Islet precursor cell (in vitro differentiated cells): ENCODE measurements at places on chromosomes 12 and 14.

DNA sequence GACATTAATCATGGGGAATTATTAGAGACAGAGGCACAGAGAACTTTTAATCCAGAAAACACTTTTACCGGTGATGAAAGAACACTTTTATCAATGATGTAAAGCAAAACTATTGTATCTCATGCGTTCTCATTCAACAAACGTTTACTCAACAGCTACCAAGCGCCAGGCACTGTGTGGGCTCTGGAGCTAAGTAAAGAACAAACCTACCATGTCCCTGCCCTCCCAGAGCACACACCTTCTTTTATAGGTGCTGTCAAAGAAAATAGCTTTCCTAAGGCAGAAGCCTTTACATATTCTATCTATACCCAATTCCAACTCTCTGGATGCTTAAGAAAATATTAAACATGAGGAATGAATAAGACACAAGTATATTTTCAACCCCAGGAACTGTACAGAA lies 91.1 kb downstream of the FOXN3 start:
- no peak for DNase-seq

- peak; percentile 60 for DNase-seq
These were observed 110.6 kb upstream of the PRMT8 start for GRCh38 chr12:3380200-3381043.

- no peak for DNase-seq
These were observed 52.3 kb downstream of the MBIP start for GRCh38 chr14:36268121-36268520.

DNA sequence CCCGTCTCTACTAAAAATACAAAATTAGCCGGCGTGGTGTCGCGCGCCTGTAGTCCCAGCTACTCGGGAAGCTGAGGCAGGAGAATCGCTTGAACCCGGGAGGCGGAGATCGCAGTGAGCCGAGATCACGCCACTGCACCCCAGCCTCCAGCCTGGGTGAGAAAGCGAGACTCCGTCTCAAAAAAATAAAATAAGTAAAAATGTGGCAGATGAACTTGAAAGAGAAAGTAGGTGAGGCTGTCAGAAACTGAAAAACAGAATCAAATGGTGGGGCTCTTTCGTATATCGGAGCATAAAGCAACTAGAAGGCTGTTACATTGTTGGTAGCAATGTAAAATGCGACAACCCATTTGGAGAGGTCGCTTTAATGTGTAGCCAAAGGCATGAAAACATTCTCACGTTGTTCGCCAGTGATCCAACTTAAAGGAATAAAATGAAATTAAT lies 767 bp upstream of the CCNT1 start:
- peak; percentile 36 for DNase-seq

DNA sequence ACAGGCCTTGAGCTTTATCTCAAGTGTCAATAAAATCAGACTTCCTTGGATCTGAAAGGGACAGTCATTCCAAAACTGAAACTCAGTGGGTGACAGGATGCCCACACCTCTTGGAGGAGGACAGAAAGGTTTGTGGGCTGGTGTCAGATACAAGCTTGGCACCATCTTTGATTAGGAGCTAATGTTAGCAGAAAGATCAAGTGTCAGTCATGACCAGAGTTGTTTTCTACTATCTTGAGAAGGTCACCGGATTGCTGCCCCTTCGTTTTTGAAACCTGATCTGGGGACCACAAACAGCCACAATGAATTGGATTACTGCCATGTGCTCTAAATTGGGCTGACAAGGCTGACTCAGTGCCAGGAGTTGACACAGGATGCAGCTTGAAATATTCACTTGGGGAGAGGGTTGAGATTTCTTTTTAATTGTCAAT lies 88.3 kb downstream of the OTOGL start:
- DNase-seq: no peak

DNA sequence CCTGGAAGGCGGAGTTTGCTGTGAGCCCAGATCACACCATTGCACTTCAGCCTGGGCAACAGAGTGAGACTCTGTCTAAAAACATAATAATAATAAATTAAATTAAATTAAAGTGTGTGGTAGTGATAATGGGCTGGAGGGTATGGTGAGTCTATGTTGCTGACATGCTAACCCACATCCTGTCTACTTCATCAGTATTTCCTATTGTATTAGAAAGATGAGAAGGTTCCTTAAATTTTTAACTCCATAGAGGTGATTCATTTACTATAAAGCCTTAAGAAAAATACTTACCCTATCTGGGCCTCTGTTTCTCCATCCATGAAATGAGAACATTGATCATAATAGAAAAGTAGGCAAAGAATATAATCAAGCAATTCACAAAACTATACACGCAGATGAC lies 280.5 kb downstream of the FBXL14 start:
- no peak for DNase-seq

DNA sequence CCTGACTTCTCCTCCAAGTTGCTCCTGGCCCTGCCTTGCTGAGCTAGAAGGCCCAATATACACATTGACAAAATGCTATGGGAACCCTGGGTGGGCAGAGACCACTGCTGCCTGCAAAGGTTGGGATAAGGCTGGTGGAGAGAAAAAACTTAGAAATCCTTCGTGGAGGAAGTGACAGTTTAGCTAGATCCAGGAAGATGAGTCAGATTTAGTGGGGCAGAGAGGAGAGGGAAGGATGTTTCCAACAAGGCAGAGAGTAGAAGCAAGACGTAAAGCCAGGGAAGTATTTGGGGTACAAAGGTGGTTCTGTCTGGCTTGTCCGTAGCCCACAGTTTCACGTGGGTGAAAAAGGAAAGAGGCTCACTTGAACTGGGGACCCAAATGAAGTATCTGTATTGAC lies 69.0 kb upstream of the CLMN start:
- DNase-seq: peak; percentile 20

DNA sequence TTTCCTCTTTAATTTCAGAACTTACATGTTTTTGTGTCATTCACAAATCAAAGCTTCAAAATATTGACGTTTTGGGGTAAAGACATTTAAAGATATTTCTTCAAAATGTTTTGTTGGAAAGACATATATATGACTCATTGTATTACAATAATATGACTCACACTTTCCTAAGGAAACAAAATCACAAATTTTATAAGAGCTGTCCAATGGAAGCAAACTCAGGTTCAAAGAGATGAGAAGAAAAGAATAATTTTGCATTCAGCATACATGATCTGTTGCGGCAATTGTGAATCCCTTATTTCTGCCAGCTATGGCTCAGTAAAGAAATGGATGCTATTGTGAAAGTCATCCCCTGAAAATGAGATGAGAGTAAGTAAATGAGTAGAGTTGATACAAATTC lies 82.7 kb downstream of the GRIP1 start:
- DNase-seq: no peak

- DNase-seq: no peak
These were observed 52.0 kb downstream of the NAV3 start for GRCh38 chr12:77882709-77883108.

- no peak for DNase-seq
These were observed 7.7 kb downstream of the DDN start for GRCh38 chr12:48991247-48992050.

GRCh38 chr12:122830517-122831214 lies 4.6 kb upstream of the HIP1R start:
- DNase-seq: peak; percentile 84

GRCh38 chr12:66232263-66232662 lies 43.2 kb downstream of the IRAK3 start:
- no peak for DNase-seq

- no peak for DNase-seq
These were observed 8.2 kb downstream of the AREL1 start for GRCh38 chr14:74704656-74705055.

DNA sequence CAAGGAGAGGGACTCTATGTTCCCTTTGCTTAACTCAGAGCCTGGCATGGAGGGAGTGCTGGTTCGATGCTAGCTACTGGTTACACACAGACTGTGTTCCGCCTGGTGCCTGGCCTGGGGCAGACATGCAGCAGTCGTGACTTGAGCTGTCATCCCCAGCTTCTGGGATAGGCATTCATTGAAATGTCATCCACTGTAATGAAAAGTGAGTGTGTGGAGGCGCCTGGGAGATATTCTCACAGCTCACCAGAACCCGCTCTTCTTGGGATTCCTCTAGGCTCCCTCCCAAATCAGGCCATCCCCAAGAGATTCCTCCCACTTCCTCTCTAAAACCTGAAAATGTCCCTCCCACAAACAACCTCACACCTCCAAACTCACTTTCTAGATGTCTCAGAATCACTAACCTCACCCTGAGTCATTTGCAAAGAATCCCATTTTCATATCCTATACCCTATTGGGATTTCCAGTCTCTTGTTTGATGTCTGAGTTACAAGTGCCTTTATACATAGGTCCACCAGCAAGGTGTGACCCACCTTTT lies 82.8 kb downstream of the CRACR2A start:
- no peak for DNase-seq

- no peak for DNase-seq
These were observed 61.5 kb downstream of the IQSEC3 start for GRCh38 chr12:128079-128478.

DNA sequence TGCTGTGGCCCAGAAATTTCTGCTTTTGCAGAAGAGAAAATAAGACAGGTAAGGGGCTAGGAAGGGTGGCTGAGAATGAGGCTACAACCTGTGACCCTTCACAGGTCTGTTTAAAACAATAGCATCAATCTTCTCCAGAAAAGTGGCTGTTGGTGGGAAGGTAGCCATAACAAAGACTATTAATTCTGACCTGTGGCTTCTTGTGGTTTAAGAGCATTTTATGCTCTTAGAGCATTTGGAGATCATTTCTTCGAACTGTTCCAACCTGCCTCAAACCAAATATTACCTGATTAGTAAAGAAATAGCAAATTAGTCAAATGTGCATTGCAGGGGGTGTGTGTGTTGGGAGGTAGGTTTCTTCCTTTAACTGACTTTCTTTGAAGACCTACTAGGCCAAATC lies 15.2 kb upstream of the TCP11L2 start:
- DNase-seq: peak; percentile 10

- DNase-seq: peak; percentile 83
These were observed 37.3 kb upstream of the ADGRD1 start for GRCh38 chr12:130916241-130916911.

DNA sequence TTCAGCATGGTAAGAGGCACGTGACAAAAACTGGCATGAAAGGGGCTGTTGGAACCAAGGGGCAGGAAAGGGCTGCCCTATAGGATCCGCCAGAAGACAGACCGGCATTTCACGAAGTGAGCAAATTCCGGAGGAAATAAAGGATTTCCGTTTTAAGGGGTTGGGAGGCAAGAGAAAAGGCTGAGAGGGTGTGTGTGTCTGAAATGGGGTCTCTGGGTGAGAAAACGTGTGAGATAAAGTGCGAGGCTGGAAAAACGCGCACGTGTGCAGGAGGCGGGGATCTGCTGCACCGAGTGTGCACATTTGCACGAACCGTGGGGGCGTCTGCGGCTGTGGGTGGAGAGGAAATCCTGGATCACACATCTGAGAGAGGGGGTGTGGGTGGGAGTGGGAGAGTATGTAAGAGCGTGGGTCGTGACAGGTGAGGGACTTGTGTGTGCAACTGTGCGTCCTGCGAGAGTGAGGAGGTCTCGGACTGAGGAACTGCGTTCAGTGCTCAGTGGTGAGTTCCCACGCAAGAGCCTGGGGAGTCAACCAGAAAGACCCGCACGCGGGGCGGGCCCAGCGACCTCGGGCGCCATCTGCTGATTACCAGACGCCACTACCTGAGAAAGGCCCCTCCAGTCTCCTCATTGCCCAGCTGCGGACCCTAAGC lies 37.0 kb upstream of the P2RX7 start:
- DNase-seq: peak; percentile 91

- peak; percentile 69 for DNase-seq
These were observed 54.8 kb downstream of the KCTD10 start for GRCh38 chr12:109422251-109422650.

- no peak for DNase-seq
These were observed 1076.7 kb downstream of the TMTC2 start for GRCh38 chr12:83763425-83763824.

- no peak for DNase-seq
These were observed 435.3 kb downstream of the RAD51B start for GRCh38 chr14:68254669-68255527.

DNA sequence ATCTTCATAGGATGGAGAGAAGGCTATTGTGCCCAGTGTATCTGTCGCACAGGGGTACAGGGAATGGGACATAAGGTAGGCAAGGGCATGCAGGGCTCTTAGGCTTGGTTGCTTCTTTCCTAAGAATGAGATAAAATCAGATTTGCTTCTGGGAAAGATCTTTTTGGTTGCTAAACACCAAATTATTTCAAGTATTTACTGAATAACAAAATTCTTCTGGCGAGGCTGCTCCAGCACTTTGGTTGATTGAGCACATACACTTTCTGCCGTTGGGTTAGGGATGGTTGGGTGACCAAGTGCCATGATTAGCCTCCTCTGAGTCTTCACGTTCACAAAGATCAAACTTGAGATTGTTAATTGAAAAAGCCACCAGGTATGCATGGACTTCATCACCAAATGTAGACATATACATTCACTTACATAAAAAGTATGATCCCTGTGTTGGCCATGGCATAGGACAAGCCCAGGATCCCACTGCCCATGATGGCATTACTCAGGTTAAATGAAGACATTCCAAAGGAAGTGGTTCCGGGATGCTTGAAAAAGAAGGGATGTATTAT lies 38.2 kb downstream of the SLC38A4 start:
- DNase-seq: no peak

DNA sequence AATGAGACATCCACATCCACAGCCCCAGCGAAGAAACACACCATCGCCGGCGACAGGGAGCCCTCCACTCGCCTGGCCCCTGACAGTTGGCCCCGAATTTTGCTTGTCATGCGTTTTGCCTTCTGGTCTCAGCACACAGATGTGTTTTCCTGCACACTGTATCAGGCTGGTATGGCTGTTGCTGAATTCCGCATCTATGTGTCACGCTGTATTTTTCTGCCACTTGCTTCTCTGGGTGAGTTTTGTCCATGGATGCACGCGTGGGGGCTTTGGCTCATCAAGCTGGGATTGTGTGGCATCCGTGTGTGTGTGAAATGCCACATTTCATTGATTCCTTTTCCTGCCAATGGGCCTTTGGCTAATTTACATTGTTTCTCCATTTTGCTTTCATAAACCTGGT lies 26.5 kb downstream of the ARL6IP4 start:
- no peak for DNase-seq

- DNase-seq: no peak
These were observed 54.1 kb upstream of the PIK3C2G start for GRCh38 chr12:18207266-18207665.

GRCh38 chr14:22613106-22613695 lies 15.1 kb downstream of the ABHD4 start:
- no peak for DNase-seq

GRCh38 chr12:111122458-111122878 lies 202.1 kb upstream of the MYL2 start:
- no peak for DNase-seq

- DNase-seq: no peak
These were observed 543.7 kb upstream of the TMEM132C start for GRCh38 chr12:127723251-127723650.

- DNase-seq: no peak
These were observed 46.1 kb downstream of the FRMD6 start for GRCh38 chr14:51697848-51698247.

- DNase-seq: no peak
These were observed 27.5 kb downstream of the KLRK1 start for GRCh38 chr12:10362325-10362724.
